ENCODE measurements at places on chromosomes 11 and 22.

GRCh38 chr11:22828373-22828772, 1.2 kb downstream of the SVIP start:
- no peak for DNase-seq

DNA sequence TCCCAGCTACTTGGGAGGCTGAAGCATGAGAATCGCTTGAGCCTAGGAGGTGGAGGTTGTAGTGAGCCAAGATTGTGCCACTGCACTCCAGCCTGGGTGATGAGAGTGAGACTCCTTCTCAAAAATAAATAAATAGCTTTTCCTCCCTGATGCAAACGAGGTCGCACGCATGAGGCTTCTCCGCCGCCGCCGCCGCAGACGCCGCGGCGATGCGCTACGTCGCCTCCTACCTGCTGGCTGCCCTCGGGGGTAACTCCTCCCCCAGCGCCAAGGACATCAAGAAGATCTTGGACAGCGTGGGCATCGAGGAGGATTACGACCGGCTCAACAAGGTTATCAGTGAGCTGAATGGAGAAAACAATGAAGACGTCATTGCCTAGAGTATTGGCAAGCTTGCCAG, 20.0 kb upstream of the RAB39A start:
- no peak for DNase-seq

GRCh38 chr22:49312601-49313000, 515.1 kb downstream of the BRD1 start:
- DNase-seq: no peak

DNA sequence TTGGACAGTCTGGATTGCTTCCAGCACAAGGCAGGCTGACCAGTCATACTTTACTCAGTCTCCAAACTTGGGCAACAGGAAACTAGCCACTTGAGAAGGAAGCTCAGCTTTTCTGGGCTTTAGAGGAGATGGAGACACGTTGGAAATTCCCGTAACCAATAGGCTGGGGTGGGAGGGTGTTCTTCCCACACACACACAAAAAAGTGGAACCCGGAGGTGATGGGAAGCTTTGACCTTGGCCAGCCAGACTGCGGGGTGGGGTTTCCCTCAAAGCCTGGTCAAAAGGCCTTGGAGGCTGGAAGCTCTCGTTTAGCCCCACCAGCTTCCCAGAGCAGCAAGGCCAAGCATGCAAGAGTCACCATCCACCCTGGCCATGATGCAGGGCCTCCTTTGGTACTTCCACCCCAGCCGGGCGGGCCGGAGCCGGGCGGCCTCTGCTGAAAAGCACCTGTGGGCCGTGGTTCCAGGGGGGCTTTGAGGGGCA, 126.2 kb downstream of the BCR start:
- no peak for DNase-seq

- DNase-seq: peak; percentile 23
These were observed at the start of gene NCR3LG1 for GRCh38 chr11:17351510-17352176. NCR3LG1 (plus strand) TSS chr11:17351800; CDS start chr11:17351970, 170 bp downstream.

- no peak for DNase-seq
These were observed 16.1 kb downstream of the COMMD9 start for GRCh38 chr11:36273110-36273509.

- DNase-seq: no peak
These were observed 148.3 kb downstream of the JRKL start for GRCh38 chr11:96538104-96538503.

DNA sequence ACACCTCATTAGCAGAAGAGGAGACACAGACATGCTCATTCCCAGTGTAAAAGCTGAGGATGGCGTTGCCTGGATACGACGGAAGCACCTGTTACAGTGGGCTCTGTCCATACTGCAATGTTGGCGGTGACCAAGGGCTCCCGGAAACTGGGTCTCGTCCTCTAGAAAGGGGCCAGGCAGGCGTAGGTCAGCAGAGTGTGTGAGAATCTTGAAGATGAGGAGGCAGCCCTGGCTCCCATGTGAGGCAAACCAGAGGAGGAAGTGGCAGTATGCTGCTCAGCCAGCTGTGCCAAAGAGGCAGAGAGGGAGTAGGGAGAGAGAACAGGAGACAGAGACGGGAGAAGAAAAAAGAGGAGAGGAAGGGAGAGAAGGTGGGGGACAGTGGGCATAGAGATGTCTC, 10.3 kb downstream of the LTO1 start:
- no peak for DNase-seq

DNA sequence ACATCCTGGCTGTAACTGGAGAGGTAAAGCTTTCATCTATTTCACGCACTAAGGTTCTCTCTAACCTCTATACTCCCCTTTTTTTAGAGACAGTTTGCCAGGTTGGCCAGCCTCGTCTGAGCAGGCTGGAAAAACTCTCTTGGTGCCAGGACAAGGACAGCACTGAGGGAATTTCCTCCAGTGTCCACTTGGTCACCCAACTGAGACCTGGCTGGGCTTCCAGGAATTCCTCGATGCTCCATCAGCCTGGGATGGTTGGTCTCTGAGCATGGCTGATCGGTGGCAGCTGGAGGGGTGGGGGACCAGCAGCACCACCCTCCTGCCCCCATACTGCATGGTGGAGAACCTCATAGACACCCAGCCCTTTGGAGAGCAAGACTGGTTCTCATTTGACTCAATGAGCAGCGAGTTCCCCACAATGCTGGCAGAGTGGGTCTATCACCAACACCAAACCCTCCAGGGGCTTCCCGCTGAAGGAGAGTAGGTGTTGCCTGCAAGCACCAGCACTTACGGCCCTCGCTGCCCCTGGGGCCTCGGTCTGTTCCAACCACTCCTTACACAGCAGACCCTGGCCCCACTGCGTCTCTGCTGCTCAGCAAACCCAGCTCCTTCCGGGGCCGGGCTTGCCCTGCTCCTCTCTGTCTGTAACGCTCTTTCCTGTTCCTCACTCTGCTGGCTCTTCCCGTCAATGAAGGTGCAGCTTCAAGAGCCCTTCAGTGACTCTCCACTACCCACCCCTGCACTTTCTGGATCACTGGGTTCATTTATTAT, 122.2 kb downstream of the ST3GAL4 start:
- no peak for DNase-seq

DNA sequence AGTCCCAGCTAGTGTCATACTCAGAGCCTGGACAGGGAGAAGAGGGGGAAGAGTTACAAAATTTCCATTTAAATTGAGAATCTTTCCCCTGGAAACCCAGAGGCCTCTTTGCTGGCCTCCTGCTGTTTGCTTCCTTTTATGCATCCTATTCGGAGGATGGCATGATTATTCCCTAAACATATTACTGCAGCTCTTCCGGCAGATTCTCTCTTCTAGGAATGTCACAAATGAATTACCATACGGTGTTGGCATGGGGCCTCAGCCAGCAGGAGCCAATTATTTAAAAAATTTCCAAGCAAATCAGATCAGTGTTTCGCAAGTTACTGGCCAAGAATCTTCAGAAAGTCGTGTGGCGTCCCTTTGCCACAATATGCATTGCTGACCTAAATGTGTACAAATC, 326.7 kb upstream of the NCAM1 start:
- no peak for DNase-seq

- DNase-seq: no peak
These were observed 102.1 kb upstream of the BID start for GRCh38 chr22:17876306-17876831.

GRCh38 chr11:134560066-134560465, 148.0 kb upstream of the B3GAT1 start:
- no peak for DNase-seq

- DNase-seq: no peak
These were observed 744 bp downstream of the PRAME start for GRCh38 chr22:22558071-22558971.

GRCh38 chr11:3964056-3964455, 108.6 kb downstream of the STIM1 start:
- DNase-seq: no peak

GRCh38 chr11:120035756-120036155, 102.2 kb downstream of the TRIM29 start:
- DNase-seq: no peak

DNA sequence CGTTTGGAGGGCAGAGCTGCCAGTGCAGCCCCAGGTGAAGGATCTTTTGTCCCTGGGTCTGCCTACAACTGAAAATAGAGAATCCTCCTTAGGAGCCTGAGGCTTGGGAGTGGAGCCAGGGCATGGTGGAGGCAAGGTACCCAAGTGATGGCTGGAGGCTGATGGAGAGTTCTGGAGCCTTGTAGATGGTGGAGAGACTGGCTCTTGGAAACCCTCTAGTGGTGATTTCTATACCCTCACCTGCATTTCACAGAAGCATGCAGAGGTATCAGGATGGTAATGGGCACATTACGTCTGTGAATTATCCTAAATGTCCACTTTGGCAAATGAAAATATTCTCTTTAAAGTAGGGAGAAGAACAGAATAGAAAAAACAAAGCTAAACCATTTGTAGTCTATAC, 44.4 kb downstream of the INSC start:
- no peak for DNase-seq

DNA sequence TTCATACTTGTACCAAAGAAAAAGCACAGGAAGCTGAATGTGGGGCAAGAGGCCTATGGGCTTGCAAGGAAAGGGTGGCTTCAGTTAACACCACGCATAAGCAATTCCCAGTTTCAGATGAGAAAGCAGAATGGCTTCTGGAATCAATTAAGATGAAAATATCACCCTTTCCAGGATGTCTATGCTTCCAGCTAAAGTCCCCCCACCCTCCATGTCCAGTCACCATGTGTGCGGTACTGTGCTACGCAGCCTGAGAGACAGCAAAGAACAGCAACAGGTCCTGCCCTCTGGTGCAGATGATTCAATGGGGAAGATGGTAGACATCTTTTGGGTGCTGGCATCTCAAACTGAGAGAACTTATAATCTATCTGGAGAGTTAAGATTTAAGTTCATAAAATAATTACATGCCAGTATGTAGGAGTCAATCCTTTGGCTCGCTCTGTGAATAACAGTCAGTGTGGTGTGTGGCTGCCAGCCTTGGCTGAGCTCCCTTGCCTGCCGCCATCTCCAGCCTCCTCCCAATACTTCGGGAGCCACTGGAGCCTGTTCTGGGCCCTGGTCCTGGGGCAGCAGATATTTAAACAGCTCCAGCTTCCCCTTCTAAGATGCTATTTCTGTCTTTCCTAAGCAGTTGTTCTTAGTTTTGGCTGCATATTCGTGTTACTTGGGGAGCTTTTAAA, 44.5 kb downstream of the ME3 start:
- DNase-seq: no peak

DNA sequence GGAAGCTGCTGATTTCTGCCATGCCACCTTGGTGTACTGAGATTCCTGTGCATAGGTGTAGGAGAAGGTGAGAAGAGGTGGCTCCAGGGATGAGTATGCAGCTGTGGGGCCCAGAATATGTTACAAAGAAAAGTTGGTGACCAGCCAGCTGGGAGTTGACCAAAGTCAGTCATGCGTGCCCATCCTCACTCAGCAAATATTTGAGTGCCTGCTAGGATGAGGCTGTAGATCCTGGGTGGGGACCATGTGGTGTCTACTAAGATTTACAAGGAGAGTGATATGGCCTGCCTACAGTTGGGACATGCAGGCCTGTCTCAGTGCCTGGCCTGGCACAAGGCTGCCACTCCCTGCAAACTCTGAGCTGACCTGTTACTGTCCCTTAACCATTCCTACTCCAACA, 19.4 kb downstream of the RNF185 start:
- no peak for DNase-seq

- no peak for DNase-seq
These were observed 36.0 kb downstream of the DEPDC5 start for GRCh38 chr22:31789803-31790202.

GRCh38 chr11:37040921-37041320, 442.9 kb upstream of the RAG2 start:
- no peak for DNase-seq

DNA sequence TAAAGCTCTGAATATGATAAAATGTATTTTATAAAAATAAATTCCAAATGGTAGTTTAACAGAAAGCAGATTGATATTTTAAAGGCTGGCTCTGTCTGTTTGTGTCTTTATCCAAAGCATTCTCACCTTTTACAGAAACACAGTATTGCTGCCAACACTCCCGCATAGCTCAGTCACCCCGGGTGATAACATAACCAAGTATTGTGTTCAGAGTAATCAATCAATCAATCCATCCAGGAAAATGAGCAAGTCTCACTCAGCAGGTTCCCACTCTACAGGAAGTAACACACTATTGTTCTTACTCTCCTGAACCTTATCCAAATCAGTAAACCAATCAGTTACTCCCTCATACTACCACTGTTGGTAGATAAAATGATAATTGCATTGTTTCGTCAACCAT, 203.4 kb downstream of the LRRC4C start:
- DNase-seq: no peak

DNA sequence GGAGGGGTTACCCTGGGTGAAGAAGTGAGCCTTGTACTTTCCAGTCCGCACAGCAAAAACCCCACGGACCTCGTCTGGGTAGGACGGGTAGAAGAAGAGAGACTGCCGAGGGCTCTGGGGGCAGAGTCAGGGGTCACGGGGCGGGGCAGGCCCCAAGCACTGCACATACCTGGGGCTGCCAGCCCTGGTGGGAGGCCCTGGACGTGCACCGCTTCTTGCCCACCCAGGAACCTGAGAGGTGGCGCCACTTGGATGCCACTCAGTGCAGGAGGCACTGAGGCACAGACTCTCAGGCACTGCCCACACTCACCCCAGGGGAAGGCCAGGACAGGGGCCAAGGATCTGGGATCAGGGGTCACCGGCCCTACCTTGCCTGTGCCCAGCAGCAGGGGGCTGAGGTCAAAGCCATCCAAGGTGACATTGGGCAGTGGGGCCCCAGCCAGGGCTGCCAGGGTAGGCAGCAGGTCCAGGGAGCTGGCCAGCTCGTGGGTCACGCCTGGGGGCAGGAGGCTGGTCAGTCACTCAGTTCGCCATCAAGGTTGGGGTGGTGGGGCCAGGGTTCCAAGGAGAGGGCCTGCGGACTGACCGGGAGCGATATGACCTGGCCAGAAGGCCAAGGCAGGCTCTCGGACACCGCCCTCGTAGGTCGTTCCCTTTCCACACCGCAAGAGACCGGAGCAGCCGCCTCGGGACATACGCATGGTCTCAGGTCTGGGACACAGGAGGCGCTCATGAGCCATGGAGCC, 2.2 kb downstream of the ARSA start:
- no peak for DNase-seq

DNA sequence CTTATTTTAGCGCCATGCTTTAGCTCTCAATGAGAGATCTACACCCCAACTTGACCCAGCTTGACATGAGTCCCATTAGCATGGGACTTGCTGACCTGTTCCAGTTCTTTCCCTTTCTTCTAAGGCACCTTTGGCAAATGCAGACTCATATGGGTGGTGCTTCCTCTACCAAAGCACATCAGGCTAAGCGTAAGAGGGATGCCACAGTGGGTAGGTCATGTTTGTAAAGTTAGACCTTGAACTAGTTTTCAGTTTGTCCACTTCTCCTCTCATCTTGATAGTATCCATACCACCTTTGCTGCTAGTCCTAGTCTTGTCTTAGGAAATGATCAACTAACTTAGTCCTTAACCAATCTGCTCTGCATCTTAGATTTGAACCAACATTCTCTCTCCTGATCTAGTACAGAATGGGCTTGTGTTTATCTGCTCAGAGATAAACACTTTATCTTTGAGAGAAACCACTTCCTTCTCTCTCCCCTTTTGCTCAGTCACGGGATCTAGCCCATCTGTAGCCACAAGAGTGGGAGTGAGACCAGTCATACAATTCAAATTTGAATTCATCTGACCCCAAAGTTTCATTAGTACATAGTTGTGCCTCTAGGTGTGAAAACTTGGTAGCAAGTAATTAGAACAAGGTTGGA, 72.1 kb upstream of the CD44 start:
- no peak for DNase-seq

GRCh38 chr22:40511604-40512003, 124.9 kb downstream of the MRTFA start:
- DNase-seq: peak; percentile 49

- DNase-seq: no peak
These were observed 63.3 kb upstream of the ME3 start for GRCh38 chr11:86735451-86736290.
